ENCODE measurements at places on chromosomes 2 and 18.
A peak's percentile ranks its signal among the peaks of the same experiment; 100 is the strongest.

DNA sequence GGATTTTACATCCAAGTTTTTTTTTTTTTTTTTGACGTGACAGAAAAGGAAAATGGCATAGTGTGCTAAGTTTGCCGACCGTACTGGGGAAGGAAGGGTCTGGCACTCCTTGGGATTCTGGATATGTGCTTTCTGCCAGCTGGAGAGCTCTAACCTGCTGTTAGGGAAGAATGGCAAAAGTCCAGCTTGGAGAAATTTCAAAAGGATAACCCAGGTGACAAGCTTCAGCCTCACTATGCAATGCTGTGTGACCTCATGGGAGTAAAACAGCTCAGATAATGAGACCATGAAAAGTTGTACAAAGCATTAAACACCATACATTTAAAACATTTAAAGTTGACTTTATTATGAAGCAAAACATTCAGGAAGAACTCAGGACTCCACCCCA is 10.3 kb upstream of the GPR45 start:
- DNase-seq: no peak

GRCh38 chr2:188889187-188889586 is 85.0 kb upstream of the COL3A1 start:
- DNase-seq: no peak

DNA sequence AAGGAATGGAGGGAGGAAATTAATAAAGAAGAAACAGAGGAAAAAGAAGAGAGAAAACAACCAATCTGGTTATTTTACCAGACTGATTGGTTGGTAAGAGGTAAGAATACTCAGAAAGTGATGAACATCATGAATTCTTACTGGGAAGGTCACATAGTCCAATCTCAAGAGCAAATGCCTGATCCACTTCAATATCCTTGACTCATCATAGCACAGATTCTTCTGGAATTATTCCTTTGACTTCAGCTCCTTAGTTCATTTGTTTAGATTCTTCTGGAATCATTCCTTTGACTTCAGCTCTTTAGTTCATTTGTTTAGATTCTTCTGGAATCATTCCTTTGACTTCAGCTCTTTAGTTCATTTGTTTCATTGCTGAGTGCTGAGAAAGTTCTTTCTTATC is 2030.6 kb upstream of the CELF4 start:
- DNase-seq: no peak

GRCh38 chr2:20281876-20282275 is 56.9 kb upstream of the SDC1 start:
- peak; percentile 30 for DNase-seq

DNA sequence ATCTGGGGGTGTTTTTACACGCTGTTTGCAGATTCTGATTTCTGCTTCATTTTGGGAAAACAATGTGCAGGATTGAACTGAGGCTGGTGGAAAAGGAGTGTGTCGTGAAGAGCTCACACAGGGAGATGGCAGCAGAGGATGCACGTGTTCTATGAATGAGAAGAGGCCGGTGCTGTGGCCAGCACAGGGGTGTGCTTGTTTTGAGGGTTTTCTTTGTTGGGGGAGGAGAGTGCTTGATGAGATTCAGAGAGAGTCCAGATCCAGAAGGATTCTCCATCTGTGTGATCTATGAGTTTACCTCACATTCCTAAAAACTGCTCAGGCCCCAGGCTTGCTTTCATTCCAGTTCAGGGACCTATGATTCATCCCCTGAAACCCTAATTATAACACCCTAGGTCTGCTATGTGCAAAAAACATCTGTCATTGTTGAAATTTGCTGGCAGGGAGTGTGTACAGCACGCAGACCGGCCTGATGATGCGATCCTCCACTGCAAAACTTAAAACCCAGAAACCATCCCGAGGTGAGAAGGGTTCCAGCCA is 12.1 kb downstream of the TGFA start:
- DNase-seq: no peak

DNA sequence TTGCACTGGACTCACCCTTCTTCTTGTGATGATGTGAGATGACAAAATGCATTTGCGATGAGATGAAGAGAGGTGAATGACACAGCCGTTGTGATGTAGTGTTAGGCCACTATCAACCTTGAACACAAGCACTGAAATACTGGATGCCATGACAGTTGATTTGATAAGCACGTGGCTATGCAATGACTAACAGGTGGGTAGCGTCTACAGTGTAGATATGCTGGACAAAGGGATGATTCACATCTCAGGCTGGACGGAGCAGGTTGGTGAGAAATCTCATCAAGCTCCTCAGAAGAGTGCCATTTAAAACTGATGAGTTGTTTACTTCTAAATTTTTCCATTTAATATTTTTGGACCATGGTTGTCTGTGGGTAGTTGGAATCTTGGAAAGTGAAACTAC is 375.8 kb upstream of the LYPD1 start:
- no peak for DNase-seq

All from dermis microvascular lymphatic vessel endothelial cell (primary cell).